ENCODE measurements at places on chromosomes 6 and 20.
A peak's percentile ranks its signal among the peaks of the same experiment; 100 is the strongest.

DNA sequence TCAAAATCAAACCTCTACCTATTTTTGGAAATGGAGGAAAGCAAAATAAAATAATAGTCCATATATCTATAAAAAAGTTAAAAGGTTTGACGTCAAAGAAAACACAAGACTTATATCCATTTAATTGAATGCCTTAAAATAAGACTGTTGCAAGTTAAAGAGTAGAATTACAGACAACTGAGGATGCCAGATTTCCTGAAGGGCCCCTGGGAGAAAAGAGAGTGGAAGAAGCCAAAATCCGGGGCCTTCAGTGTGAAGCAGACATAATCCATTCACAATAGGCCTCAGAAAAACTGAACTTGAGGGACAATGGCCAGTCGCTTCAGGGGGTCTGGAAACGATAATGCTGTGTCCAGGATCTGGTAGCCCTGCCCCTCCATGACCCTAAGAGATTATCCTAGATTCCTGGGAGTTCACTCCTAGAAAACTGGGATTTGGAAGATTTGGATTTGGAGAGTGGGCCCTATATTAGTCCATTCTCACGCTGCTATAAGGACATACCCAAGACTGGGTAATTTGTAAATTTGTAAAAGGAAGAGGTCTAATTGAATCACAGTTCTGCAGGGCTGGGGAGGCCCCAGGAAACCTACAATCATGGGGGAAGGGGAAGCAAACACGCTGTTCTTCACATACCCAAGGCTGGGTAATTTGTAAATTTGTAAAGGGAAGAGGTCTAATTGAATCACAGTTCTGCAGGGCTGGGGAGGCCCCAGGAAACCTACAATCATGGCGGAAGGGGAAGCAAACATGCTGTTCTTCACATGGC is 94.0 kb upstream of the SLC2A12 start:
- no peak for DNase-seq

DNA sequence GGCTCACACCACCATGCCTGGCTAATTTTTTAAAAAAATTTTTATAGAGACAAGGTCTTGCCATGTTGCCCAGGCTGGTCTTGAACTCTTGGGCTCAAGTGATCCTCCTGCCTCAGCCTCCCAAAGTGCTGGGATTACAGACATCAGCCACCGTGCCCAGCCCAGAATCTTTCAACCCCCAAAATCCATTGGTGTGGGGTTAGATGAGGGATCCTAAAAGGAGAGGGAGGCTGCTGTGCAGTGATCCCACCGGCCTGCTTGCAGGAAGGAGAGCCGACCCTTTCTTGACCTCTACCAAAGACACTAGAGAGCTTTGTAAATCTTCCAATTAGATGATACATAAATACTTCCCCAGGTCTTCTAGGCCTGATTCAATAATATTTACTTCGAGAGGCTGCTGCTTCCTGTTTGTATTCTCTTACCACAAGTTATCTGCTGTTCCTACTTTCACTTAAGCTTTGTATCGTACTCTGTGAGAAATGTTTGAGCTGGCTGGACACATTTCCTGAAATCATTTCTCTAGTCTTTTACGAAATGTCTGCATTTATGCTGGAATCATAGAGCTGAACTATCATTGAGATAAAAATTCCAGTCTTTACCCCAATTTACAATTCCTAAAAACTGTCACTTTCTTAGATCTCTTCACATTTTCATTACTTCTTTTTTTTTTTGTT is 49.3 kb upstream of the IER3 start:
- no peak for DNase-seq

GRCh38 chr6:104728448-104728847 is 131.3 kb downstream of the HACE1 start:
- no peak for DNase-seq

- DNase-seq: no peak
Measured at GRCh38 chr6:16700202-16700915, 60.9 kb downstream of the ATXN1 start.

GRCh38 chr20:45329497-45330319 is 18.5 kb downstream of the SDC4 start:
- no peak for DNase-seq

DNA sequence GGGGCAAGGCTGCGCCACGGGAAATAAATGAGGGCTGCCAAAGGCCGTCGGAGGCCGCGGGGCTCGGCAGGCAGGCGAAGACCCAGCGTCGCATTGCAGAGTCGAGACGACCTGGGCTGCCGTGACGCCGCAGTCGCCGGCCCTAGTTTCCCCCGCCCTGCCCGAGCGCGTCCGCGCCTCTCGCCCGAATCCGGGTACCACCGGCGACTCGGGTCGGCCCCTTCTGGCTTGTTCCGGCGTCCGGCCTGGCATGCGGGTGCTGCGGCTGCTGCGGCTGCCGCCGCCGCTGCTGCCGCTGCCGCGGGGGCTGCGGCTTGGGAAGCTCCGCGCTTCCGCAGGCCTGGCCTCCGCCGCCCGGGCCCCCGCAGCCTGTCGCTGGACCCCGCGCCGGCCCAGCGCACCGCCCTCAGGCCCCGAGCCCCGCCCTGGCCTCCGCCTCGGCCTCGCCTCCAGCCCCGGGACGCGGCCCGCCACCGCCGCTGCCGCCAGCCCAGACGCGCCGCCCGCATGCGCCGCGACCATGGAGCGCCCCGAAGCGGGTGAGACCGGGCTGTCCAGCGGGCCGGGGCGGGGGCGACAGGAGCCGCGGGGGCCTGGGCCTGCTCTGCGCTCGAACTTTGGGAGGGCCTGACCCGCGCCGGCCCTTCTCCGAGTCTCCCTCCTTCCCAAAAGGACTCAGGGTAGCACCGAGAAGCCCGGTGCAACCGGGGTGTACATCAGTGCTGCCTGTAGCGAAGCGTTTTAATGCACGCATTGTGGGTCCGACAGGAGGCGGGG is at the start of gene AKAP7:
Gene AKAP7 (plus strand): TSS at position 224 of the 777 bp plus-strand sequence. CDS start 297 bp downstream, at position 521.
- peak; percentile 34 for DNase-seq

- no peak for DNase-seq
Measured at GRCh38 chr20:41318271-41318649, 729 bp upstream of the ZHX3 start.
